Cerebellar cortex (tissue), 1 donor: ENCODE measurements at places on chromosomes 4 and X.
A peak's percentile ranks its signal among the peaks of the same experiment; 100 is the strongest.

DNA sequence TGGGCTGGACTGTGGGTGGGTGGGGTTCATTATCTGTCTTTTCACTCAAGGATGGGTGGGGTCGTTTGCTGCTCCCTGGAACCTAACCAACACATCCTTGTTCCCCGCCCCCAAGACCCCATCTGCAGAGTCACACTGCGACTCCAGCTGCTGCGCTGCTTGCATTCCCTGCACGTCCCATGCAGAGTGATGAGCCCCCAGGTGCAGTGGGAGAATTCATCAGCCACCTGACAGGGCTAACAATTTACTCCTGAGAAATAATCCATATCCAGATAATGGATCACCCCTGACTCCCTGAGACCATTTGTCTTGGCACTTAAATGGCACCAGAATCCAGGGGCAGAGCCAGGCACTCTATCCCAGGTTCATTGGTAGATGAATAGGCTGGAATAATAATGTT lies 12.4 kb upstream of the ARHGAP36 start:
- DNase-seq: no peak

DNA sequence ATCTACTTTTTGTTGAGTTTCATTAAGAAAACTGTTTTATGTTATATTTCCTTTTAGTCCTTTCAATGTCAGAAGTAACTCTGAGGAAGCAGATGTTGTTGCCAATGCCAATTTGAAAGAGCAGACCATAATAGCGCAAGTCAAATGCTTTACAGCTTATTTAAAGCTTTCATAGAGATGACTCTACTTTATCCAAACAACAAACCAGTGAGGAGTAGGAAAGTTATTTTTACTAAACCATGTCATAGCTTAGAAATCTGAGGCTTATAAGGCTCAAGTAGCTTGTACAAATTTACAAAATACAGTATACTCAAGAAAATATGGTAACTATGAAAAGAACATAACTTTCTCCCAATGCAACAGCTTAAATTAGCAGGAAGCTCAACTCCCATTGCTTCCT lies 40.1 kb upstream of the SPOCK3 start:
- no peak for DNase-seq

GRCh38 chr4:84479663-84480062 lies 19.4 kb downstream of the NKX6-1 start:
- DNase-seq: no peak

DNA sequence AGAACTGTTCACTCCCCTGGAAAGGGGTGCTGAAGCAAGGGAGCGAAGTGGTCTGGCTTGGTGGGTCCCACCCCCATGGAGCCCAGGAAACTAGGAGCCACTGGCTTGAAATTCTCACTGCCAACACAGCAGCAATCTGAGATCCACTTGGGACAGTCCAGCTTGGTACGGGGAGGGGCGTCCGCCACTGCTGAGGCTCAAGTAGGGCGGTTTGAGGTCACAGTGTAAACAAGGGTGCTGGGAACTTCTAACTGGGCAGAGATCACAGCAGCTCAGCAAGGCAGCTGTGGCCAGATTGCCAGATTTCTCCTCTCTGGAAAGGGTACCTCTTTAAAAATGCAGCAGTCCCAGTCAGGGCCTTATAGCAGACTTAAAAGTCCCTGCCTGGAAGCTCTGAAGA lies 53.9 kb upstream of the GALNTL6 start:
- DNase-seq: no peak

GRCh38 chr4:138298866-138299265 lies 56.7 kb upstream of the SLC7A11 start:
- DNase-seq: no peak

GRCh38 chrX:101081231-101081630 lies 2.6 kb downstream of the TMEM35A start:
- DNase-seq: peak; percentile 33

- no peak for DNase-seq
Measured at GRCh38 chr4:4805887-4806286, 53.6 kb upstream of the MSX1 start.

GRCh38 chrX:73877687-73878086 lies 314.7 kb downstream of the CHIC1 start:
- no peak for DNase-seq

GRCh38 chr4:89788206-89789072 lies 48.5 kb downstream of the SNCA start:
- peak; percentile 58 for DNase-seq

DNA sequence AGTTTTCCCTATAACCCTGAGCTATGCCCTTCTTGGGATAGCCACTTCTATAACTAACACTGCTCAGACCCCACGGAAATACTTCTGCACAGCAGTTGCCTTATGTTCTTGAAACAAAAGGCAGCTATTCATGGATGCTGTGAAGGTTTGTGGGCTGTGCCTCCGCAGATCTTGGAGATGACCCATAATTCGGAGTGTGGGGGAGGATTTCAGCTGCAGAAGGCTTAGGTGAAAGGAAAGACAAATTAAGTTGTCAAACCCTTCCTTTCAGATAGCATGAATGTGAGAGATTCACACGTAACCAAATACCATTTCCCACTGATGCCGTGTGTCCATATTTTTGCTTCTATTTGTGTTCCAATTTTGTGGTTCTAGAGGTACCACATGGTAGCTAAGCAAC lies 38.1 kb upstream of the NYX start:
- no peak for DNase-seq

DNA sequence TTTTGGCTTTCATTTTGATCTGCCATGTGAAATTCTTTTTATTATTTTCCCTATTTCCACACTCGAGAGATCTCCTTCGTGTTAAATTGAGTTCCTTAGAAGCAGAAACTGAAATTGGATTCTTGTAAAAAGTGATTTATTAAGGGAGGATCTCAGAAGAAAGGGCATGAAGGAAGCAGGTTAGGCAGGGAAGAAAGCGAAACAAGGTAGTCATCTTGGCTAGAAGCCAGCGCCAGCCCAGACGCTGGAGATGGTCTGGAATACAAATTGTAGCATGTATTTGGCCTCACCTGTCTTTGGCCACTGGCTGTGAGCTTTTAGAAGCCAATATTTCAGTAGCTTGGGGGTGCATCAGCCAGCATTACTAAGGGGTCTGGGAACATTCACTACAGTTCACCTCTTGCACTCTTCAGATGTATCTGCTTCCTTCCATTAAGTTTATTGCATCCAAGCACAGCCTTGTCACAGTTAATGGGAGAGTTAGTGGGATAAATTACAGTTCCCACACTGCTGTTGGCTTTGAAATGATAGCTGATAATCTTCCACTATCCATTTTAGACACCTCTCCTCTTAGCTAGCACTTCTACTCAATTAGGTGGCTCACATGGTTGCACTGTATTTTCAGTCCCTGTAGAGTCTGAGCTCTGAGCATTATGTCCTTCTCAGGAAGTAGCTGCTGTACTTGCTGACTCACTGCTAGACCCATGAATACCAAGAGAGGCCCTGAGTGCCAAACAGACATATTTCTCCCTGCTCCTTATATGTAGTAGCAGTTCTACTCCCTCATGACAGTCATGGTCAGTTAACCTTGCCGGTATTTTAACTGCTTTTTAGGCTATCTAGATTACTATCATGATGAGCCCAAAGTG lies 14.6 kb downstream of the GRXCR1 start:
- DNase-seq: no peak

GRCh38 chr4:123869286-123870215 lies 473.0 kb downstream of the SPRY1 start:
- DNase-seq: peak; percentile 94

DNA sequence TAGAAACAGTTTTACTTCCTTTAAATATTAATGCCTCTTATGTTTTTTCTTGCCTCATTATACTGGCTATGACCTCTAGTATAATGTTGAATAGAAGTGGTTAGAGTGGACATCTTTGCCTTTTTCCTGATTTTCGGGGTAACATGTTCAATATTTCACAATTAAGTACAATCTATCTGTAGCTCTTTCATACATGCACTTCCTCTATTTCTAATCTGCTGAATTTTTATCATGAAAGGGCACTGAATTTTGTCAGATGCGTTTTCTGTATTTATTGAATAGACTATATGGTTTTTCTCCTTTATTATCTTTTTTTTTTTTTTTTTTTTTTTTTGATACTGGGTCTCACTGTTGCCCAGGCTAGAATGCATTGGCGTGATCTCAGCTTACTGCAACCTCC lies 29.0 kb downstream of the MECP2 start:
- DNase-seq: no peak

DNA sequence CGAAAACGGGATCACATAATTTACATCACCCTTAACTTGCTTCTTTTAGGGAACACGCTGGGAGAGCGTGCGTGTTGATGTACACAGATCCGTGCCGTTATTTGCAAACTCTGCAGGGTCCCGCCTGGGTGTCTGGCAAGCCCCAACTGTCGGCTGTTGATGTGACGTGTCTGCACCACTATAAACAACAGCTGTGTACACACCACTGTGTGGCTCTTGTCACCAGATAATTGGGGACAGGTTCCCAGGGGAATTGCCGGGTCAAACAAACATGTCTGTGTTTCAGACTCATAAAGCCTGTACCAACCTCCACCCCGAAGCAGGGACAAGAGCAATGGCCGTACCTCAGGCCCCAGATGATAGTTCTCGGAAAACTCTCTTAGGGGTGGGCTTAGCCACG lies 105.0 kb upstream of the AFAP1 start:
- DNase-seq: no peak

- DNase-seq: peak; percentile 26
Measured at GRCh38 chr4:95155759-95156451, 392.9 kb downstream of the UNC5C start.

DNA sequence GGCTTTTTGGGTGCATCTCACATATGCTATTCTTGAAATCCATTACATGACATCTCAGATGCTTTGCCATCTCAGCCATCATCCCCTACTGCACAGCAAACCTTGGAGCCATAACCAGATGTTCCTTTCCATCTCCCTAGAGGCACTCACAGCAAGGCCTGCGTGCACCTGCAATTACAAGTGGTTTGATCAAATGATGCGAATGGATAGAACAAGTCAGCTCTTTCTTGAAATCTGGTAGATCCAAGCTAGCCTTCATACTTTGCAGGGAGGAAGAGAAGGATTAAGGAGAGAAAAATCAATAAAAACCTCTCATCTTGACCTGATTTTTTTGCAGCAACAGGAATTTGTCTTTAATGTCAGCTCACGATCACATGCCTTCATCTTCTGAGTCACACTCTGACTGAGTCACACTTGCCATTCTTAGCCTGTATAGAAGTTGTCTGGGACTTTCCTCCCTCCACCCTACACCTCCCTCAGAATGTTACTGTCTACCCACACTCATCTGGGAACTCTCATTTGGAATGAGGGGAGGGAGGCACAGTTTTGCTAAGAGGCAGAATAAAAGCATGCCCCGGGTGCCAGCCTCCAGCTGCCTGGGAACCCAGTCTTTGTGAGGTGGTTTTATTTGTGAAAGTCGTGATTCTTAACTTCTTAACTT lies 11.9 kb upstream of the TRIML1 start:
- DNase-seq: no peak

- no peak for DNase-seq
Measured at GRCh38 chr4:68917016-68917415, 34.6 kb downstream of the UGT2A3 start.

DNA sequence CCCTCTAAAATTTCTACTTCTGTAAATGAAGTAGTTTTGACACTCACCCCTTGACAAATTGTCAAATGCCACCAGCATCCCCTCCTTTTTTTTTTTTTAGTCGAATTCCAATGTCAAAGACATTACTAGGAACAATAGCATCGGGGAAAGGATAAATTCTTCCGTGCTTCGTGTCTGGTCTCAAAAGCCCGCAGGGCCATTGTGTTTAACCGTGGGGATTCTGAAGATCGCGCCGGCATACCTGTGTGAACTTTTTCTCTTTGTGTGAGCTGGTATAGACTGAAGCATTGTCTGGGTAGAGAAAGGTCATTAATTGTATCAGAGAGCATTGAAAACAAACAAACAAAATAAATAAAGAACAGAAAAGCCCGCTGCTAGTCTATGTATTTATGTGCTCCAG lies 313.9 kb downstream of the ASMT start:
- no peak for DNase-seq

DNA sequence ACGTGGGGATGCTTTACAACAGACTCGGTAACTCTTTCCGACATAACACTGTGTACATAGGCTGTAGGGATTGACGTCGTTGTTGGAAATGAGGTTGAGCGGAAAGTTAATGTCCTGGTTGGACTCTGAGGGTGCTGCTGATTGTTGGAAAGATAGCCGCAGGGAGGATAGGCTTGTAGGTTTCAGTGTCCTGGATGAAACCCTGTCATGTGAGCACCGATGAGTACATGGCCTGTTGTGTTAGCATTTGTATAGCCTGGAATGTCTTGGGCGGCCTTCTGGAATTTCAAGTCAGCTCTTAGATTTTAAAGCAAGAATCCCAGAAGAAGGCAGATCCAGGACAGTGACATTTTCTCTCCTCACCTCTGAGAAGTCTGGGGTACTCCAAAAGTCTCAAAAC lies 63.3 kb downstream of the TBC1D14 start:
- DNase-seq: no peak

DNA sequence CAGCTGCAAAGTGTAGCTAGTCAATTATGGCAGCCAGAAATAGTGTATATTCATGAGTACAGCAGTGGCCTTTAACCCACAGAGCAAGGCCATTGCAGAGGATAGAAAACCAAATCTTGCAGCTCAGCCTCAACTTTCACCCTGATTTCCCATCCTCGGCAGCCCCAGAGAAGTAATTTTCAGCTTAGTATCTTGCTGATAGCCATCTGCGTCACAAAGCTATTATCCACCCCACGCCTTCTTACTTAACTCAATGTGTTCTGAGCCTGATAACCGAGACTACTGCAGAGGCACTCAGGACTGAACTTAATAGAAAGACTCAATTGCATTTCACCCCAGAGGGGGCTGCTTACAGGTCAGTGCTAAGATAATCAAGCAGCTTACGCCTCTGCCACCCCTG lies 174.5 kb upstream of the MAOA start:
- no peak for DNase-seq

DNA sequence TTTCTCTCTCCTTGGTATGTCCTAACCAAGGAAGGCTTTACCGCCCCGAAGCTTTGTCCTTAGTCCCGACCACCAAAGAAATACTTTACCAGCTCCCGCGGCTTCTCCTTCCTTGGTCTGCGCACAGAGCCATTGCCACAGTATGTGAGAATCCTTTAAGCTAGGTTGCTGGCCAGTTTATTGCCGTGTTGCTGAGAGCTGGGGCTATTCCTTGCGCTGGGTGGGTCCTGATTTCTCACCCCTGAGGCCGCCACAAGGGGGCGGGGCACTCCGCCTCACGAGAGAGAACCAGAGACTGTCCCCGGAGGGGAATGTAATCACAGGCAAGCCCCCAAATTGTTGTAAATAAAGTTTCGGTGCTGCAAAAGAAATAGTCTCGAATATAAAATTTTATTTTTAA lies 331.0 kb upstream of the PCDH10 start:
- DNase-seq: no peak

DNA sequence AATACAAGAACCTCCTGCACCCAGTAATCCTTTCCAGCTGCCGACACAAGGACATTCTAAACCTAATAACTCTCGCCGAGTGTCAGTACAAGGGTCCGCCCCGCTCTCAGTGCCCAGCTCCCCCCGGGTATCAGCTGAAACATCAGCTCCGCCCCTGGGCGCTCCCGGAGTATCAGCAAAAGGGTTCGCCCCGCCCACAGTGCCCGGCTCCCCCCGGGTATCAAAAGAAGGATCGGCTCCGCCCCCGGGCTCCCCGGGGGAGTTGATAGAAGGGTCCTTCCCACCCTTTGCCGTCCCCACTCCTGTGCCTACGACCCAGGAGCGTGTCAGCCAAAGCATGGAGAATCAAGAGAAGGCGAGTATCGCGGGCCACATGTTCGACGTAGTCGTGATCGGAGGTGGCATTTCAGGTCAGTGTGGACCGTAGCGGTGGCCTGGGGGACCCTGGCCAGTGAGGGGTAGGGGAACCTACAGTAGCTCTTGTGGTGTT lies at the start of gene MAOA:
Gene MAOA, plus strand, starts transcription at position 295 of the 490 bp plus-strand sequence. Its CDS starts 43 bp downstream, at position 338.
- no peak for DNase-seq

- DNase-seq: no peak
Measured at GRCh38 chrX:18406531-18407266, 18.7 kb upstream of the CDKL5 start.
